ENCODE measurements at places on chromosomes 7 and 10.

DNA sequence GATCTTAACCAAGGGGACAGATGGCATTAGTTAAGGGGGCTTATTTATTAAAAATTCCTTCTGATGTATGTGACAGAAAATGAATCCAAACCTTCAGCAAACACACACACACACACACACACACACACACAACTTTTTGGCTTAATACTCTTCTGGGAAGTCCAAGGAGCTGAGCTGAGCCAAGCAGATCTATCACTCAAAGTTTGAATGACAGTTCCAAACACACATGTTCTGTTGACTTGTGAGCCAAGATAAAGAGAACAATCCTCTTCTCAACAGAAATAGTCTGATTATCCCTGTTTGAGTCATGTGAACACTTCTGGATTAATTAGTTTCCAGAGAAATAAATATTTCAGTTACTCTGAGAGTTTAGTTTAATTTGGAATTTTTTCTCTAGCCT, 31.5 kb downstream of the KBTBD2 start:
- no peak for DNase-seq

DNA sequence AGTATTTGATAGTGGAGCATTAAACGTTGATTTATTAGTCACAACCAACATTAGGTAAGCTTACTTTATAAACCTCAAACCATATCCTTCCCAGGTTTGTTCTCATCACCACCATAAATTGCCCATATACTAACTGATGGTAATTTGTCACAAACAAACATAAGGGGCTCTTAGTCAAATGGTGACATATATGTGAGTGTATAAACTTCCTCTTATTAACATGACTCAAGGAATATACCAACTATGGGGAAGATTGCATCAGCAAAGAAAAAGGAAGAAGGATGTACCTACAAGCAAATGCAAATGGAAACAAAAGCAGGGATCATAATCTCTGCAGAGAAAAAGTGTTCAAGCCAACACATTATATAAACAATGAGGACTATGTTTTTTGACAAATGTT, 418.2 kb upstream of the AKR1E2 start:
- no peak for DNase-seq

- no peak for DNase-seq
These were observed 241.7 kb downstream of the BUB3 start for GRCh38 chr10:123395906-123396305.

DNA sequence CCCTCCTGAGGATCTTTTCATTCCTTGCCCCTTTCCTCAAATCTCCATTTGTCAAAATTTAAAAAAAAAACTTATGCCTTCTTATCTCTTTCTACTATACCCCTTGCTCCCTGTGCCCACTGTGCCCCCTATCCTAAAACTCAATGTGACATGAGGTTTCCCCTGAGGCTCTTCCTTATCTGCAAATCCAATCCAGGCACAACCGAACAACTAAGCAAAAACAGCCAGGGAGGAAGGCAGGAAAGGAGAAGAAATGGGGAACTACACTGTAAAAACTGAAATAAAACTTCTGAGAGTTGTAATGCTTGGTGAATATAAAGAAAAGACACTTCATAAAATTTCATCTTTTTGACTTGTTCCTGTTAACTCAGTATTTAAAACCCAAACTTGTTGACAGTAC, 54.2 kb downstream of the CRPPA start:
- no peak for DNase-seq

DNA sequence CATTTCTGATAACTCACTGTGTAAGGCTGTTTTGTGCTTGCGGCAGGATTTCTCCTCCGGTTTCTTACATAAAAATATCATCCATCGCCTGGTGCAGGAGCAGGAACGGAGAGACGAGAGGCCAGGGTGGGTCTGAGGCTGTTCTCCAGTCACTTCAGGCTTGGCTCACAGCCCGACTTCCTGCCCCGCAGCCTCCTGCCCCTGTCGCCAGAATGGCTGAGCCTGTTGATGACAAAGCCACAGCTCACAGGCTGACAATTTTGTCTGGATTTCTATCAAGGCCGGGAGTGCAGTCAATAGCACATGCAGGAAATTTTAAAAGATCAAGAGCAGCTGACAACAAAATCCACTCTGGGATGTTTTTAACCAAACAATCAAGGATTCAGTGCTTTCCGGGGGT, 229.7 kb upstream of the ZNF32 start:
- no peak for DNase-seq

GRCh38 chr7:3436746-3437145, 135.7 kb downstream of the SDK1 start:
- DNase-seq, result no peak

- DNase-seq, result no peak
These were observed 275.9 kb upstream of the PLPP4 start for GRCh38 chr10:120181154-120181553.

- no peak for DNase-seq
These were observed 10.6 kb downstream of the DBF4 start for GRCh38 chr7:87886875-87887274.

GRCh38 chr7:114825423-114825951, 96.4 kb upstream of the MDFIC start:
- DNase-seq, result peak; percentile 38

All from stimulated activated CD4-positive, alpha-beta T cell treated with anti-CD3 and anti-CD28 coated beads, Interleukin-1b, Interleukin-23, amount 100 ng/mL, for 24 hours (primary cell).